Left hindlimb (tissue), 1 donor: ENCODE measurements at places on chromosomes 13 and 19.

DNA sequence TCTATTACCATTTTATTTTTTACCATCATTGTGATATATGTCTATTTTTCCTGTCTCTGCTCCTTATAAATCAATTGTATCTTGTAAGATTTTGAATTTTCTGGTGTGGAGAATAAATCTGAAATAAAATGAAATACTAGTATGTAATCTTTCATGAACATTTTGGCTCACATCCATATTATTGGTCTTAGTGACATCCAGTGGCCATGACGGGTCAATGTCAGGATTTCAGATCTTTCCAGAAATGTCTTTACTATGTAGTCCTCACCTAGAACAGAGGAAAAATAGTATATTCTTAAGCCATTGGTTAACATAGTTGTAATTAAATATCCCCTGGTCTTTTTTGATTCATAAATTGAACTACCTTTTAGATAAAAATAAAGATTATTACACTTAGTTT lies 109.8 kb upstream of the GPC6 start:
- no peak for DNase-seq

DNA sequence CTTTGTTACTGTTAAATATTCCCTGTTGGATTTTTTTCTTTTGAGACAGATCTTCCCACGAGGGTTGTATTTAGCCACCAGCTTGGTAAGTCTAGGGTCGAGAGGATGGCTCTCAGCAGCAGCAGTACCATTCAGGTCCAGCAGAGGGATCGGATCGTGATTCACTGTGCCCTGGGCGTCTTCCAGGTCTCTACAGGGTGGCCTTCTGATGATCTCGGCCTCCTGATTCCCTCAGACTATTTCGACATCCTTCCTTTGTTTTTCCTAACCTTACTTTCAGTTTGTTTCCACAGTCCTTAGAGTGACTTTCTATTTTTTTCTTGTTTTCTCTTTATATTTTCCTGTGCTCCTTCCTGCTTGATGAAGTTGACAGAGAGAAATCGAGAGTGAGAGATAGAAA lies 1436.9 kb downstream of the UQCRFS1 start:
- no peak for DNase-seq

GRCh38 chr19:8695501-8695900 lies 3.1 kb downstream of the ACTL9 start:
- DNase-seq, result no peak

GRCh38 chr13:64640002-64640401 lies 2590.1 kb downstream of the PCDH9 start:
- no peak for DNase-seq

DNA sequence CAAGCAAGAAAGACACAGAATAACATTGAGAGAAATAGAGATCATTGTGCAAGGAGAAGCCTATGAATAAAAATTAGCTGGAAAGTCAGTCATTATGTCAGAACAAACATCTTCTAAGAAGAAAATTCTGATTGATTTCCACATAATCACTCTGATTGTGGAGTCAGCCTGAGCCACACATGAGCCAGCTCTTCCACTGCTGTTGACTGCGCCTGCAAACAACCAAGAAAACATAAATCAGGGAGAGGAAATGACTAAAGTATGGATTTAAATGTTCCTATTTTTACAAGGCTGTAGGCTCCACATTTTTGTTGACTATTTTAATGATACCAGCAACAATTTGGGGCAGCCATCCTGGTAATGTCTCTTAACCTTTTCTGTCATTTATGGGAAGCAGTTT lies 962.3 kb downstream of the EFNB2 start:
- no peak for DNase-seq
